ENCODE measurements at places on chromosomes 16 and 17.

GRCh38 chr16:17061326-17061725 is 409.4 kb downstream of the XYLT1 start:
- DNase-seq: no peak

DNA sequence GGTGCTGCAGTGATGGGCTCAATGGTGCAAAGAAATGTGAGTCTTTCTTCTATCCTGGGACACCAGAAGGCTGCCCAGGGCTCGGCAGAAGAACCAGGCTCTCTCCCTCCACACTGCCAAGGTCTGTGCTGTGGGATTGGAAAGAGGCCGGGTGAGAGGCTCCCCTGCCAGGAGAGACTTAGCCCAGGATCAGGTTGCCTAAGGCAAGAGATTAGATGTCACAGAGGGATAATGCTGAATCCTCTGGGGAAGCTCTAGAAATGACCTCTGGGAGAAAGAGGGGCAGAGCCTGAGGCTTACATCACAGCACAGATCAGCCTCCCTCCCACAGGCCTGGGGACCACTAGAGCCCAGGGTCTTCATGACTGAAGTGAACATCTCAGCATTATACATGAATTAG is 5.7 kb upstream of the DOC2B start:
- DNase-seq: no peak

DNA sequence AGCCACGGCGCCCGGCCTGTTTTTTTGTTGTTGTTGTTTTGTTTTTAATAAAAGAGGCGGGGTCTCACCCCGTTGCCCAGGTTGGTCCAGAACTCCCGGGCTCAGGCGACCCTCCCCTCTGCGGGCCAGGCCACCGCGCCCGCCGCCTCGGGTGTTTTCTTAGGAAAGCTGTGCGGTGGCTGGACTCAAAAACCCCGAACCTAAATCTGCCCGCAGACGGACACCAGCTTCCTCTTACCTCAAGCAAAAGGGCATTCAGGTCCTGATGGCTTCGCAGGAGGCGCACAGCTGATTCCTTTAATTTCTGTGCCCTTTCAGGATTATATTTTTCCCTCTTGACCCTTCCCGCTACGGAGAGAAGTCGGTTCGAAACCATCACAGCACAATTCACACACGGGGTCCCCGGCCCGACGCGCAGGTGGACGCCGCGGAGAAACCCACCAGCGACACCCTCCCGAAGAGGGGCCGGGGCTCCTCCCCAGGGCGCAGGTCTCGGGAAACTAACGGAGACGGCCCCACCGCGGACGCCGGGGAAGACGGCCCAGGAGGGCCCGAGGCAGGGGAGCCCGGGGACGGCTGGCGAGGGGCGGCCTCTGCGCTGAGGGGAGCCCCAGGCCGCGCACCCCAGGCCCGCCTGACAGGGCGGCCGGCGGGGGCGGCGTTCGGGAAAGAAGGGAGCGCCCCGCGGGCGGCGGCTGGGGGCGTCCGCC is 653 bp downstream of the FANCA start:
- no peak for DNase-seq

GRCh38 chr17:29019475-29020181 is 13.8 kb upstream of the SEZ6 start:
- peak; percentile 94 for DNase-seq

DNA sequence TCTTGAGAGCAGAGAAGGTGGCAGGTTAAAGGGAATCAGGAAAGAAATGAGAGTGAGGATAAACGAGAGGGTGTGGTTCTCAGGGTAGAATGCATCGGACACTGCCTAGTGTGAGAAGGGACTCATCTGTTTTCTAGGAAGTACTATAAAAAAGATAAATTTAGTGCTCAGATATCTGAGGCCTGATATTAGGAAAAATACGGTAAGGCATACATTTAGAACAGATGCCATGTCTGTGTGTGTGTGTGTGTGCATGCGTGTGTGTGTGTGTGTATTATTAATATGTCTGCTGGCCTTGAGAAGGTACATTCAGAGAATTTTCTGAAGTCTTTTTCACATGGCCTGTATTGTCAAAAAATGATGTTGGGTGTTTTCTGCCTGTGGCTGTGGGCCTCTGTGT is 414.8 kb downstream of the MAF start:
- DNase-seq: peak; percentile 42

DNA sequence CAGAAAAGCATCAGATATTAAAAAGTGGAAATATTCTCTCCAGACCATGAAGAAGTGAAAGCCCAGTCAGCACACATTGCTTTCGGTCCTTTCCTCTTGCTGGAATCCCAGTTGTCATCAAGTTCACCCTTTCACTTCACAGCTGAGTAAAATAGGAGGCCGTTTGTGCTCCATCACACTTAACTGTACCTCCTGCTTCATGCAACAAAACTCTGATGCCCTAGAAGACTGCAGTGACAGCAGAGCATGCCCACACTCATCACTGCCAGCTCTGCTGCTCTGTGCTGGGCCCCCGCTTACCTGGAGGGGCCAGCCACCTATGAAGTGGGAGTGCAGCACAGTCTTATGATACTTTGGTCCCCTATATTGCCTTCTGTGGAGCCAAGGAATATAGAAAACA is 62.5 kb downstream of the N4BP1 start:
- no peak for DNase-seq

GRCh38 chr17:6231886-6232731 is 161.9 kb downstream of the WSCD1 start:
- no peak for DNase-seq

- no peak for DNase-seq
Measured at GRCh38 chr16:85720302-85720637, 30.6 kb downstream of the C16orf74 start.

- no peak for DNase-seq
Measured at GRCh38 chr17:50916708-50917417, 50.7 kb upstream of the TOB1 start.

DNA sequence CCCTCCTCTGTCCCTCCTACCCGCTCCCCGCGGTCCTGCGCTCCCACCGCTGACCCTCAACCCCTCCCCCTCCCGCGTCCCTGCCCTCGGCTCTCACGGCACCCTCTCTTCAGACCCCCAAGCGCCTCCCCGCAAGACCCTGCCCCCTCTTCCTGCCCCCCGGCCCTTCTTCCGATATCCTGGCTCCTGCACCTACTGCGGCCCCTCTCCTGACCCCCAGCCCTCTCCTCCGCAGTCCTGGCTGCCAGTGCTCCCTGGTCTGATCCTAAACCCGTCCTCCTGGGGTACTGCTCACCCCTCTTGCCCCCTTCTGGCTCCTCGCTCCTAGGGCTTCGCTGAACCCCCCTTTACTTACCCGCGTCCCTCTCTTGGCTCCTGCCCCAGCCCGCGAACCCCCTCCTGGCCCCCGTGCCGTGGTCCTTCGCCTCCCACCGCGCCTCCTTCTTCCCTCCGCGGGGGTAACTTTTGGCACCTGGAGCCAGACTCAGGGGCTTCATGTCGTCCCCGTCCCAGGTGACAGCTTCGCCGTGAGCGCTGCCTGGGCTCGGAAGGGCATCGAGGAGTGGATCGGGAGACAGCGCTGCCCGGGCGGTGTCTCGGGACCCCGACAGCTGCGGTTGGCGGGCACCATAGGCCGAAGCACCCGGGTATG is 839 bp downstream of the NKD1 start:
- DNase-seq: no peak

DNA sequence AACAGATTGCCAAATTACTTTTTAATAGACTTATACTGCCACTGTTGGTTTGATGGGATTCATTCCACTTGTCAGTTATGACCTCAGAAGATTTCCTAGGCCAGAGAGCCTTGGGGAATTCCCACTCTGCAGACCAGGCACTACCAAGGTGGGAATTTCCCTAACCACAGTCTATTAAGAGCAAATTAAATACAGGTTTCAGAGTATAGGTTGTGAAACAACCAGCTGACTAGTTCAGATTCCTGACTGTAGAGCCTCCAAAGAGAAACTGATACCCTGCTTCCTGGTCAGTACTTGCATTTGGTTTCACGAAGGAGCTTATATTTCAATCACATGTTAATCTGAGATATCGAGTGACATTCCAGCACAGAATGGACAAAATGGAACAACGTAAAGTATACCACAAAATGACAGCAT is 186.5 kb downstream of the STX8 start:
- DNase-seq: no peak

GRCh38 chr17:28597606-28598383 is 1.0 kb downstream of the SPAG5 start:
- DNase-seq: peak; percentile 12

- DNase-seq: peak; percentile 88
Measured at GRCh38 chr17:70520447-70520846, 351.1 kb downstream of the KCNJ2 start.

DNA sequence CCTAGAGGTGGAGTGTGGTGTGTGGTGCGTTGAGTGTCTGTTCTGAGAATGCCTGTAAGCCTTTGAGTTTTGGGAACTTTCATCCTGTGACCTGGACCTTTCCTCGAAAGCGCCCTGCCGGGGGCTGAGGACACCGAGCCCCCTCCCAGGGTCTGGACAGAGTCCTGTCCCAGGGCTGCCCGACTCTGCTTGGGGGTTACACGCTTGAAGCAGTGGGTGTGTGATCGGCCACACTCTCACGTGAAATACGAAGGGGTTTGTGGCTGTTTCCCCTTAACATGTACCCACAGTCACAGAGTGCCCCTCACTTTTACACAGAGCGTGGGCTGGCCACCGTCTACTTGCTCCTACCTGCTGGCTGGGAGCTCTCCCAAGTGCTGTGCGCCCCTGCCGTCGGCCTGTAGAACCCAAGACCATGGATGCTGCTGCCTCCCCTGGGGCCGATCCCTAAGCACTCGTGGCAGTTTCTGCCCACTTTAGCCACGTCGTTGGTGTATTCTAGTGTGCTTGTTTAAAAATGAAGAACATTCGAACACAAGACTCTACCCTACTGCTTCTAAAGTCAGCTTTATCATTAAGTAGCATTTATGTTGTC is 6.8 kb downstream of the ZNF750 start:
- DNase-seq: no peak

DNA sequence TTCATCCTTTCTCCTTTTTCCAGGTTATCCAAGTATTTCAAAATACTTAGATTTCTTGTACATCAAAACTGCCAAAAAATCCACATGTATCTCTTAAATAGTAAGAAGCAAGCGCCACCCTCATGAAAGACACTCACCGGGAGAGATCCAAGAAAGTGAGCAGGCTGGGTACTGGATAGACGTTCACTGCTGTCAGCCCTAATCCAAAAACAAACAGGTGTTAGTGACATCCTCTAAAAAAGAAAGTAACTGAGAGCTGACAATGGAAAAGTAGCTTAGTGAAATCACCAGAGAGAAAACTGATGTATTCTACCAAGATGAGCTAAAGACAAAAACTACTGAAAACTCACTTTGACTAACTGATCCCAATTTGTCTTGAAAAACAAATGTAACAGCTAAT is 46.1 kb downstream of the MARVELD3 start:
- no peak for DNase-seq

- DNase-seq: no peak
Measured at GRCh38 chr16:73037845-73038570, 9.9 kb downstream of the ZFHX3 start.

DNA sequence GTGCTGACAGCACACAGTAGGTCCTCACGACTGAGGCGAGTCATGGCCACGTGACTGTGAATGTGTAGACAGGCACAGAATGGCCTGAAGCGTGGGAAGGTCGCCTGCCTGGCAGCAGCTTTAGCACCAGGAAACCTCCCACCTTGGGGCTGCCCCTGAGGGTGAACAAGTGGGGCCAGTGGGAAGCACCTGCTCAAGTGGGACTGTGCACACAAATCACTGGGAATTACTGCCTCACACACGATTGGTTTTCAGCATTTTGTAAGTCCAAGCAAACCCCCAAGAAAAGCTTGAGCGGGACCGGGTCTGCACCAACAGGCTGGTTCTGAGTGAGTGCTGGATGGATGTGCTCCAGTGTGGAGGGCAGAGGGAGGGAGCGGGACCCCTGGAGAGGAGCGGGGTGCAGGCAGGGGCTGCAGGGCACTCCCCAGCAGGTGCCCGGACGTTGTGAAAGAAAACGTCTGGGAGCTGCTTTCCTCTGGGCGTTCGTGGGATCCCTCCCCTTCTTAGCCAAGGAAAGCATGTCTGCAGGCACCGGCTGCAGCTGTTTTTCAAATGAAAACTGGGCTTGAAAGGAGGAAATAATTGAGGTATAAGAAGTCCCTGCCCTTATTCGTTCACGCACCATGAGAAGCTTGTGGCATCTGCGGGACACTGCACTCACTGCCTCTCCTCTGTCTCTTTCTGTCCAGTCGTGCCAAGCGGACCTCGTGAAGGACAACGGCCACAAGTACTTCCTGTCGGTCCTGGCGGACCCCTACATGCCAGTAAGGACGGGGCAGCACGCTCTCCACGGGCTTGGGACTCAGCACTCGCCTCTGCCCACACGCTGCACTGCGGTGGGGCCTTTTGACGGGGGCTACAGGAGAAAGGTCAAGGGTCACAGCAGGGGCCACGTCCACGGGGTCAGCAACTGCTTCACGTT is 111.7 kb upstream of the CHMP6 start:
- no peak for DNase-seq

GRCh38 chr17:16104189-16104588 is 104.6 kb downstream of the TTC19 start:
- DNase-seq: no peak

DNA sequence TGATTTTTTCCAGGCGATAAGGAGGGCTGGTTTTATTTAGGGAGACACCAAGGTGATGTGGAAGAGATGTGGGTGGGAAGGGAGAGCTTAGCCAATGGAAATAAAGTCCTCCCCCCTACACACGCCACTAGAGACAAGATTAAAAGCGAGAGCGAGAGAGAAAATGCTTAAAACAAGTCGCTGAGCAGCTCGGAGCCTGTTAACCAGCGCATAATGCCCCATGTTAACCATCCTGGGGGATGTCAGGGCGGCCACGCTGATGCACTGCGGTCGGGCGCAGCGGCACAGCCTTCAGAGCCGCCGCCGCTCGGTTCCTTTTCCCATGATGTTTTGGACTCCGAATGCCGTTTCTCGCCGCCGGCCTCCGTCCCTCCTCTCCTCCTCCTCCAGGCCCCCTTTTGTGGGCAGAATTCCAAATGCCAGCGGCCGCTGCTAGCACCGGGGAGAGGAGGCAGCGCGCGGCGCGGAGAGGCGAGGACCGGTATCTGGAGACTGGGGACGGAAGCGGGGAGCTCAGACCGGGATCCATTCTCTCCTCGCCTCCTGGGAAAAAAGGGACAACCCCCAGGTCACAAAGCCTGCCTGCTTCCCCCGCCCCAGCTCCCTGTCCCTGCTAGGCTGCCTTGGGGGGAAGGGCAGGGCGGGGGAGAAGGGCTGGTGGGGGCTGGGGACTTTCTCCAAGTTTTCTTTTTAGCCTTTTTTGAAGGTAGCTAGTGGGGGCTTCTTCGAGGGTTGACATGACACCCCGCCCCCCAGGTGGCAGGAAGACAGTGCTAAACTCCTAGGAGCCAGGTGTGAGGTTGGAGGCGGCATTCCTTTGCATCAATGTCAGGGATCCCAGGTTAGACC is 98.1 kb upstream of the CCL2 start:
- DNase-seq: no peak

DNA sequence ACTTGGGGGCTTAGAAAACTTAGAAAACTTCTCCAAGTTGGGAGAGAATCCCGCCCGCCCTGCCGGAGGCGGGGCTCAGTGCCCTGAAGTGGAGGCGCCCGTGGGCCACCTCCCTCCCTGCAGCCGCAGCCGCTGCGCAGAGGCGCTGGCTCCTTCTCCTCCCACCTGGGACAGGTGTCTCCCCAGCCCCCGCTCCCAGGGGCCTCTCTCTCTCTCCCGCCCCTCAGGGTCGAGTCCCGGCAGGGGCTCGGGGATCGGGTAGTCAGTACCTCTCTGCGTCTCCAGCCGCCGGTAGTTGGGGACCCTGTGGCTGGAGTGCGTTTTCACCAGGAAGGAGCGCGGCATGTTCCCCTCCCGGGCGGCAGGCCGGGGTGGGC is 257 bp downstream of the SNAI3 start:
- peak; percentile 67 for DNase-seq

Measured in NCI-H146 (cell line).